ENCODE measurements at places on chromosomes 4 and X.

DNA sequence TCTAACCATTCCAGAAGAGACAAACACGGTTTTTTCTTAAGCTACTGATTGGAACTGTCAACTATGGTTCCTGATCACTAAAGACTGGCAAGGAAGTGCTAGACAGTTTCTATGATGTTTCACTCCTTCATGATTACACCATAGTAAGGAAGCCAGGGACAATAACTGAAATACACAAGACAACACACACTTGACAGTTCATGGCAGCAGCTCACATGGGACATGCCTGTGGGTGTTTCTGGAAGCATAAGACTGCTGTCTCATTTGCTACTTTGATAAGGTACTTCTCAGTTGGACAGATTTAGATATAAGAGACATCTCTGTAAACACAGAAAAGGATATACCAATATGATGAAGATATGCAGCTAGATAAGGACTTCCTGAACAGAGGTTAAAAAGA is 8.3 kb upstream of the IRAK1 start:
- no peak for DNase-seq

- DNase-seq: no peak
Observed at GRCh38 chr4:184755278-184755677, 21.4 kb upstream of the CENPU start.

GRCh38 chrX:40012039-40012867 is 85.5 kb downstream of the BCOR start:
- DNase-seq: no peak

DNA sequence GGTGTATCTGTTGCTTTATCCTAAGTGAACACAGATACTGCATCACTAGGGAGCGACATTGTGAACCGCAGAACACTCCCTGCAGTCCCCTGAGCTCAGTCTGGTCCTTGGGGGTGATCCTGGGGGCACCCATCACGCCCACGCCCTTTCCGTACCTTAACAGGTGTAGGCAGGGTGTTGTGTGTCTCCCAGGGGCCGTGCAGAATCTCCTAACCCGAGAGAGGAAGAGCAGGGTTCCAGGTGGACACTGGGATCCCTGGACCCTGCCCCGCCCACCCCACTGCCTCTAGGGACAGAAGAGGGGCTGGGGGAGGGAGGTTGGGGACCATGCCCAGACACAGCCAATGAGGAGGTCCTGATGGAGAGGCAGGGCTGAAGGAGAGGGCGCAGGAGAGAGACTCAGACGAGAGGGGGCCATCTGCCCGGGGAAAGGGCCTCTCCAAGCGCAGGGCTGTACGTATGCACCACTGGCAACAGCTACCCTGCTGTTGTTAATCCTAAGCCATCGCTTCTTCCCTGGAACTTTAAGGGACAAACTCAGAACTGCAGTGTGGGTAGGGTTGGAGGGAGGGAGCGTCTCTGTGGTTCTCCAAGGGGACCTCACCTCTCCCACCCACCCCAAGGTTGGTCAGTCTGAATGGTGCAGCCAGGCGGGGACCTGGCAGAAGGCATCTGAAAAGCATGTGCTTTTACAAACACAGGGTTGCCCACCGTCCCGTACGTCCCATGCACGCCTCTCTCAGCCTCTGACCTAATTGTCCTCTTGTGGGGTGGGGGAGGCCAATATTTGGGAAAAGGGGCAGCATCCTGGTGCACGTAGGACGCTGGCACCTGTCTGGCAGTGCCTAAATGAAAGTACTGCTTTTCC is 2.5 kb downstream of the P2RY8 start:
- DNase-seq: peak; percentile 24

- DNase-seq: no peak
Observed at GRCh38 chr4:144715230-144715629, 69.3 kb downstream of the HHIP start.

DNA sequence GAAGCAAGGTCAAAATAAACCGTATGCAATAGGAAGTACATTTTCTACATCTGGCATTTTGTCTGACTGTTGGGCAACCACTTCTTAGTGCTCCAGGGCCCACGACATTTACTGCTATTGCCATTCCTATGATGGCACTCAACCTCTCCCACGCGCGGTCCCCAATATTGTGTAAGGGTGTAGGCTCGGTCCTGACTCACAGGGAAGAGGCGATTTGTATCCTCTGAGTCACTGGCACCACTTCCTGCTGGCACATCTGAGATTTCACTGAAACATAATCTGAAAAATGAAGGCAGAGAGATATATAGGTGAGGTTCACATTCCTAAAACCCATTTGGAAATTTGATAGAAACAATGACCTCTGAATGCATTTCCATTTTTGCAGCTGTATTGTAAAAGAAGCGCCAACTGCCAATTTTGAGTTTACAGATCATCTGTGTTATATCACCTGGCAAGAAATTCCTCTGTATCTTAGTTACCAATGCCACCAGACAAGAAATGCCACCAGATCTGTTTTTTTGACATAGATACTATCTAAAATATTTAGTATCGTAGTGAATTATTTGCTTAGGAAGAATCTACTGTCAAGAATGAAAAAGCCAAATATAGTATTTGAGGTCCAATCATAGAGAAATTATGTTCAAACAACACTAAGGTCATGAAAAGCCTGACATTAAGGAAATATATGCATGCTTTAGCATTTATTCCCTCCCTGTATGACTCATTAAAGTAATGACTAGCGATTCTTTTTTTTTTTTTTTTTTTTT is 9.8 kb downstream of the EREG start:
- DNase-seq: no peak

DNA sequence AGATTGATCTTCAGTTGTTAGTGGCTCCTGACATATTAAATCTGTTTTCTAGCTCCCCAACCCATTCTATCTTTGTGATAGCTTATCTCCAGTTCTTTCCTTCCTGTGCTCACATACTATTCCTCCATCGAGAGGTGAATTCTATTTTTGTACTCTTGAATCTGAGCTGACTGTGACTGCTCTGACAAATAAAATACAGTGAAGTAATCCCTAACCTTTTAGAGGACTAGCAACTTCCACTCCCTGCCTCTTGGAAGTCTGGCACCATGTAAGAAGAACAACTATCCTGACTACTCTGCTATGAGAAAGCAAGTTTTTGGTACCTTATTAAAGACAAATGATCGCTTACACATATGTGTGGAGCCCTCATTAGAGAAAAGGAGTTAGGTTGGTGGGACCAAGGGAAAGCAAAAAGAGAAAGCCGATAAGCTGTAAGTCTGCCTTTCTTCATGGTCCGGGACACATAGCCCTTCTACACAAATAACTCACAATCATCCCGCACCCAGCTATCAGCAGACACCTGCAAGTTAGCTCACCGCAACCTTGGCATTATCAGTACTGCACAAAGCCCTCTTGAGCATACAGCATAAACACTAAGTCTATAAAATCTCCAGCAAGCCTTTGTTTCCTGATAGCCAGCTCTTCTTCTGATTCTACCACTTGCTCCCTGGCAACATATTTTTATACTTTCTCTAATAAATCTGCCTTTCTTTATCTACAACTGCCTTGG is 13.5 kb upstream of the PPM1K start:
- no peak for DNase-seq

DNA sequence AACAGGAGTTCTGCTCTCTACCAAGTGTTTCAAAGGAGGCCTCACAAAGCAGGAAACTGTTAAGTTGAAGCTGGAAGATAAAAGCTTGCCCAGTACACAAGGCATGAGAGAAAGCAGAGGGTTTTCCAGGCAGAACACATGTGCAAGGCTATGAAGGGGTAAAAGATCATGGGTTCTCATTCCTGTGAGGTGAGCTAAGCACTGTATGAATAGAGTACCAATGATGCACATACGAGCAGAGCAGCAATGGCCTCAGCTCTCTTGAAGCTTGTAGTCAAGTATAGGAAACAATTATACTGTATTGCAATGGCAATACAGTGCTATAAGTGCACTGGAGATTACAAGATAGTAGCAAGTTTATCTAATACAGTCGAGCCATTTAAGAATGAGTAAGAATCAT is 18.0 kb downstream of the TTC29 start:
- no peak for DNase-seq

DNA sequence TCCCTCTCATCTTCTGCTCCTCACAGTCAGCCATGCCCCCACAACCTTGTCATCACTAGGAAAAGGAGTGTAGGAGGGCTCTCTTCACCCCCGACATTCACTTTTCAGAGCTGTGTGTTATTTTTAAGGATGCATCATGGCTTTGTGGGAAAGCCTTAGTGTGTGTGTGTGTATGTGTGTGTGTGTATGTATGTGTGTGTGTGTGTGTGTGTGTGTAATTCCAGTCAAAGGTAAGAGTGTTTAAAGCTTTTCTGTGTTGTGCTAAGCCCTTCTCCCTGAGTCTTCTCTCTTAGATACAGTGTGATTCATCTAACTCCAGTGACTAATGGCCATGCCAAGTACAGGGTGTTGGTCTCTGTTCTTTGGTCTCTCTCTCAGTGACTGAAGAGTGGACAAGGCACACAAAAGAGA is 76.6 kb downstream of the CHIC2 start:
- DNase-seq: no peak

DNA sequence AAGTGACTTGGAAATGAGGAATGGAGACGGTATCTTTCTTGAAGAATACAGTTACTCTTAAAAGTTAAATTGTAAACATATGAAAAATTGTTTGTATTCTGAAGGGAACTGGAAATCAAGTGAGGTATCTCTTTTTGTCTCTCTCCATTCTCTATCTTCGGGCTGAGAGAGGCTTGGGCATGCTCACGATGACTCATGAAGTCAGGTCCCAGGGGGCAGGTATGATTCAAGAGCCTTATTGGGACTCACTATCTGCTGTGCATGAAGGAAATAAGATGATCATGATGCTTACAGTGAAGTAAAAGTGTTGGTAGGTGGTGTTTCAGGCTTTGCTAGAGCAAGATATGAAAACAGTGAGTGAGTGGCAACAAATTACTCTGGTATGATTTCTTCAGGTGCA is 200.4 kb upstream of the PITX2 start:
- DNase-seq: no peak

DNA sequence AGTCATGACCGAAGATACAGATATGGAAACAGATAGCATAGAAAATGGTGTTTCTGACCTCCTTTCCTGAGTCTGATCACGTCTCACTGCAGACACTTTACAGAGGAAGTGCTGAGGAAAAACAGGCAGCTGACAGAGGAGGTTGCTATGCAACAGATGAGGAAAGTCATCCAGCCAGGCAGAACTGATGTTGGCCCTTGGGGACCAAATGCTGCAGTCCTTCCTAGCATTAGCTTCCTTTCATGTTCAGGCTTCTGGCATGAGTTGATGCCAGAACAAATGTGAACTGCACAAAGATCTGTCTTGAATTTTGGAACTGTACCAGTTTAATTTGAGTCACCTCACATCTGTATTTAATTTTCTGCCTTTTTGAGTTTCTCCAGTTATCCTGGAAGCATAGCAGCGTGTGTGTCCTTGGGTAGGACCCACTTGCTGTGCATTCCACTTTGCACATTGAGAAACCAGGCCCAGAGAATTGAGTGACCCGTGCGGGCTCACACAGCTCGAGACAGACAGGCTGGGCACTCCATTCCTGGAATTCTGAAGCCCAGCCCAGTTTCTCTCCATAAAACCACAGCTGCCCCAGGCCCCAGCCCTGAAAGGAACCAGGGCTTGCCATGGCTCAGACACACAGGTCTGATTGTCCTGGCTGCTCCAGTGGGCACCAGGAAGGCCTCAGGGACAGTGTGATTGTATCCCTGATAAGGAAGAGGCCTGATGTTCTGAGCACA is 1.4 kb upstream of the MAGED1 start:
- DNase-seq: no peak

DNA sequence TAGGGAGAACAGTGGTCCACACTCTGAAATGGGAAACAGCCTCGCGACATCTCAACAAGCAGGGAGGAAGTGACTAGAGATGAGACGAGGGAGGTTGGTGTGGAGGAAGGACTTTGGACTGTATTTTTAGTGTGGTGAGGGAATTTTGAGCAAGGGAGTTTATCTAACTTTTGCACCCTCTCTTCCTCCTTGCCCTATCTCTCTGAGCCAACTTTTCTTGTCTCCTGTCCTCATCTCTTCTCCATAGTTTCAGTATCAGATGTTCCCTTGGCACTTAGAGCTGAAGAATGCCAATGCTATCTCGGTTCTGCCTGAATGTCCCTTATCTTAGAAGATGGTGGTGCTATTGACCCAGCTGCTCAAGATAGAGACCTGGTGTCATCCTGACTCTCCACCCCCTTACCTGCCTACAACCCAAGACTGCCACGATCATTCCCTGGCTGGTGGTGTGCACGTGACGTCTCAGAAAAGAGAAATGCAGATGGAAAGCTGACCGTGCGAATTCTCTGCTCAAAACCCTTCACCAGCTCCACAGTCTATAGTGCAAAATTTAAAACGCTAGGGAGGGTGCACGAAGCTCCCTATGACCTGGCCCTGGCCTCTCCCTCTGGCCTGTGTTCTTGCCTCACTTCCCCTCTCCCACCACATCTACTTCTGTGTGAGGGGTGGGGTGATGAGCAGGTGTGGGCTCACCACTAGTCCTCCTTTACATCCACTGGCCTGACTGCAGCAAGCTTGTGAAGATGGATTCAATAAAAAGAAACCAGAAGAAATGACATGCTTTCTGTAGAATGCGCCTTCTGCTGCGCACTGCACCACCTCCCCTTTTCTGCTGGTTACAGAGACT is 20.9 kb downstream of the MPP1 start:
- DNase-seq: no peak

GRCh38 chr4:172173206-172173605 is 360.0 kb downstream of the GALNTL6 start:
- no peak for DNase-seq

- peak; percentile 31 for DNase-seq
Observed at GRCh38 chrX:136162827-136163570, 15.7 kb downstream of the FHL1 start.

DNA sequence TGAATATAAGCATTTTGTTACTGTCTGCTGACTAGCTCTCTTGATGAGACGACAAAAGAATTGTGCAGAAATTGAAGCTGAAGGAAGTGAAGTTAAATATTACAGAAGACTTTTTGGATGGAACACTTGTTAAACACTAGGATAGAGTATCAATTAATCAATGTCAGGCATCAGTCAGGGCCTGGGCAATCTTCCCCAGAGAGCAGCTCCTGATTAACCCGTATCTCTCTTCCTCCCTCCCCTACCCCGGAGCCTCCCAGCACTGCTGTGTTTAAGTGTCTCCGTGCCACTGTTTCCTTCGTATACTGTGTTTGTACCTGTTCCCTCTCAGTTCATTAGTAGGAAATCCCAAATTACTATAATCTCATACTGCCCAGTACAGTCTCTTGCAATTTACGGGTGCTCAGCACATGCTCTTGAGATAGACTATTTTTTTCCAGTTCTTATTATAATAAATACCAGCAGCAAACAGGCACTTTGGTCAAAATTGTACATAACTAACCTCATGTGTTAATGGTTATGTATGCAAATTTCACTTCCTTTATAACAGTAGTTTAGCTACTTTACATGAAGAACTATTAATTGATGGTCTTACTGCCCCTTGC is 765.7 kb upstream of the FTHL17 start:
- no peak for DNase-seq

- no peak for DNase-seq
Observed at GRCh38 chrX:1140236-1140681, 72.2 kb downstream of the CRLF2 start.

Data from T-helper 2 cell (primary cell).